NCI-H187 (cell line): ENCODE measurements at places on chromosomes 16 and 17.

DNA sequence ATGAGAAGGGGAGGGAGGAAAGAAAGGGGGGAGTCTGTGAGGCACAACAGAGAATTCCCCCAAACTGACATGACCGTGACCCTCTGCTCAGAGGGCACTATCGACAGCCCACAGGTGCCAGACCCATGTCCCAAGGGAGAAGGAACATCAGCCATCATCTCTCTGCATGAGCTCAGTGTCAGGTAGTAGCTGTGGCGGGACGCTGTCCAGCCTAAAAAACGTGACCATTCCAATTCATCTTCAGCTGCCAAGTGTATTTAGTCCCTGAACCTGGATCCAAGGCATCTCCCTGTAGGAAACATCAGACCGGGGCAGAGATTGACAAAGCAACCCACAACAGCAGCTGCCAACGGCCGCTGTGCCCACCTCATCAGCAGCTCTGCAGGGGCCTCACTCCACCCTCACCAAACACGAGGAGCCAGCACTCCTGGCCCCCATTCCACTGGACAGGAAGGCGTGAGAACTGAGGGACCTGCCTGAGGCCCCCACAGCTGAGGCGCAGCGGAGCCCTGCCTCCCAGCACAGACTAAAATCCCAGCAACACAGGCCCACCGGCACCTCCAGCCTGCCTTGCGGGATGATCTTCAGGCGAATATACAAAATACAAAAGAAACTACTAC, 8.6 kb downstream of the TAF1C start:
- DNase-seq: no peak

DNA sequence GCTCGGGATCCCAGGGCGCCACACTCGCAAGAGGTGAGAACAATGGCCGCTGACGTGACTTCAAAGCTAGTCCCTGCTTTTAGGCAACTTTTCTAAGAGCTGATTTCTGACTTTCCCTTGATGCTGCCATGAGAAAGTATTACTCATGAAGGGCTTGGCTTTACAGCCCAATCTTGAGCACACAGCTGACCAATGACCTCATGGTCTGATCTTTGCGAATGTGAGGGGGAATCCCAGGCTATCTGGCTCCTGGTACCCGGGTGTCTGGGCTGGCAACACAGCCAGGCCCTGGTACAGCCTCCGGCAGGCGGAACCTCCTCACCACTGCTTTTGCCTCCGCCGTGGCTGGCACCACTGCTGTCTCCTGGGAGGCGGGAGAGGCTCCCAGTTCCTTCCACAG, 17.5 kb downstream of the NDUFAF8 start:
- no peak for DNase-seq

DNA sequence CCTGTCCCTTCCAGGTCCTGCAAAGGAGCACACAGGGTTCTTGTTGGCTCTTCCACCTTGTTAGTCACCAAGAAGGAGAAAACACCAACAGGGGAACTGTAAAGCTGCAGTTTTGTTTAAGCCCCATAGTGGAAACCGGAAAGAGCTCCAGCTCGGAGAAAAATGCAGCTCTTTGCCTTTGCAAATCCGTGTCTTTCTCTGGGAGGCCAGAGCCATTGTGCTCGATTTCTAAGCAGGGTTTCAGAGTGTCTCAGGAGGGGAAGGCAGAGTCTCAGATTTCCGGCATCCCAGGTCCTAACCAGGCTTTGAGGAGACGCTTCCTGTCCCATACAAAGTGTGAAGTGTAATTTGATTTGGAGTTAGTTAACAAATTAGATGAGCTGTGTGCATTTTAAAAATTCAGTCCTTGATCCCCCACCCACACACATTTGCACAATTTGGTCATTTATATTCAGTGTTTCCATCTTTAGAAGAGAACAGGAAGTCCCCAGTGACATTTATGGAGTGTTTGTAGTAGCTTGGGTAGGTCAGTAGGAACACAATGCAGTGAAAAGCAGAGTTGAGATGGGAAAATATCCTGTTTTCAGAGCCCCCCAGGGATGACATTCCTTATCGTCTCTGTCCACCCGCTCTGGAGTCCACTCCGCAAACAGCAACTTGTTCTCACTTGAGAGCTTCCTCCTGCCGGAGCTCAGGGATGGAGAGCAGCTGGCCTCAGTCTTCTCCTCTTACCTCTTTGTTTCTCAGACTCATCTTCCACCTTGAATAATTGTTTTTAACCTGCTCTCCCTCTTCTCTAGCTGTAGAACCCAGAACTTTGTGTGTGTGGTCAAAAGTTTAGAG, 331.9 kb downstream of the SEC14L1 start:
- DNase-seq: no peak

GRCh38 chr16:2514333-2515179, 804 bp downstream of the ATP6V0C start:
- no peak for DNase-seq

DNA sequence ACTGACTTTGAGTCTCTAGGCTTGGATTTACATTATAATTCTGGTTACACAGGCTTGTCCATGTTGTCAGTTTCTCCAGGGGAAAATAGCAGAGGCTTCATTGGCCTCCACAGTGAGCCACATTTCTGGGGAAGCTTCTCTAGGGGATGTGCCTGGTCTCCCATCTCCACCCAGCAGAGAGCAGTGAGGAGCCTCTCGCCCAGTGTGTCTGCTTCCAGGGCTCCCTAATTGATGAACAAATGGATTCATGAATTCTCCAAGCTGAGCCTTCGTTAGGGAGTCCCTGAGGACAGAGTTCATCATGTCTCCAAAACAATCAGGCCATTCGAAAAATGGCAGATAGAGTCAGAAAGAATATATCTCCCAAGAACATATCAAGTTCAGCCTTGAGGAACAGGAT, 162.4 kb upstream of the TOX3 start:
- DNase-seq: no peak

GRCh38 chr16:28553776-28554633, at the start of gene SGF29:
Gene SGF29, plus strand, starts transcription at chr16:28553920. Its CDS starts 27,150 bp downstream, at chr16:28581070.
- peak; percentile 82 for DNase-seq

DNA sequence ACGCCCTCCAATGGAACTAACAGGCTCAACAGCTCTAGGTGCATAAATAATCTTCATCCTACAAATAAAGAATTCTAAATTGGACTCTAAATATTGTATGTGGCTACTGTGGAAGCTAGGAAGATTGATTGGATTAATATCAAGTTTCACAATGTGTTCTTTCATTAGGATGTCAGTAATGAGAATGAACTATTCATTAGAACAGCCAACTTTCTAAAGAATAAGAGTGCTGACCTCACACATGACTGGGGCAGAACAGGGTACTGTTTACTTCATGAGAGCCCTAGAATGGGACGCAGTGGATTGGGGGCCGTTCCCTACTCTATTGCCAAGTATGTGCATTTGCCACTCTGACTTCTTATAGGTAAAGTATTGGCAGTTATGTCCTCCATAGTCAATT, 528.2 kb upstream of the RBFOX1 start:
- DNase-seq: no peak

GRCh38 chr17:79330229-79330628, 255.6 kb downstream of the ENGASE start:
- no peak for DNase-seq

GRCh38 chr17:61970030-61970429, 42.2 kb upstream of the INTS2 start:
- DNase-seq: no peak

- DNase-seq: no peak
These were observed 98.9 kb upstream of the GSE1 start for GRCh38 chr16:85514295-85514597.
